Left colon (tissue), 2 donors: ENCODE measurements at places on chromosomes 11 and 22. TPM values are rescaled to one million over a fixed set of nuclear protein-coding genes. Genes with fewer than 3 reads are reported as not detected.

RELT gene
- 3.1 TPM for total RNA-seq

MUC2 gene
- 2,135 TPM for total RNA-seq

HBE1 gene
- not detected for total RNA-seq

DNA sequence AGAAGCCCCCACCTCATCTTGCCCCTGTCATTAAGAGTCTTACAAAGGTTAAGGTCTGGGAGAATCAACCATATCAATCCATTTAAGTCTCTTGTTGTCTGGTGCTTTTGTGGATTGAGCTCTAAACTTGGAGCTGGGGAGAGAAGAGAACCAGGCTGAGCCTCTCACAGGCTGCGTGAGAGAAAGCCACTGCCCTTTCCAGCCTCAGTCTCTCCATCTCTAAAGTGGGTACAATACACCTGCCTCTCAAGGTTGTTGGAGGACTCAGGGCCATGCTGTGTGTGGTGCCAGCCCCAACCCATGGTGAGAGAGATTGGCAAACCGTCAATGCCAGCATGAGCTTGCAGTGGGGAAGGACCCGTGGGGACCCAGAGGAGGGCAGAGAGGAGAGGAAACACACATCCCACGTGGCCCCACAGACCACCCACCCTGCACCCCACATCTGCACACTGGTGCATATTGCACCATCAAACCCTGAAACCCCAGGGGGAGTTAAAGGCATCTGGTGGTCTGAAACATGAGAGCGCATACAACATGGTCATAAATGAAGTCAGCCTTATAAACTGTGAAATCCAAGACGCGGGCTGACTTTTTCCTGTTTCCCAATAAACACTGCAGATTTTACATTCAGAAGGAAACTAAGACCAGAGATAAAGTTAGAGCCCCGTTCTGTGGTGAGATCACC lies 27.5 kb upstream of the FBLN1 start:
- no peak for DNase-seq

DNA sequence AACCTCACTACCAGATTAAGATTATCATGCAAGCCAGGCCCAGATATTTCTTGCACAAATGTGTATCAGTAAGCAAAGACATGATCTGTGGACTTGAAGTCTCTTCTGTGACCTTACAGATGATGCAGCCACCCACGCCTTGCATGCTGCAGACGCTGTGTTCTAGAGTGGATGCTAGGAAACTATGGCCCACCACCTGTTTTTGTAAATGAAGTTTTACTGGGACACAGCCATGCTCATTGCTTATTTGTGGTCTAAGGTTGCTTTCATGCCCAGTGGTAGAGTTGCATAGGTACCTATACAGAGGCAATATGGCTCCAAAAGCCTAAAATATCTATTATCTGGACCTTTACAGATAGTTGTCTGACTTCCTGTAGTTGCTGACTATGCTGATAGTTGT lies 47.5 kb upstream of the SORL1-AS1 start:
- no peak for DNase-seq

- no peak for DNase-seq
Measured at GRCh38 chr11:105610871-105611571, 1.1 kb downstream of the GRIA4 start.

- DNase-seq = no peak
Measured at GRCh38 chr22:44686873-44687600, 15.0 kb upstream of the PRR5 start.

- DNase-seq = no peak
Measured at GRCh38 chr11:132909021-132909606, 623.2 kb downstream of the OPCML start.
